Nasal cavity respiratory epithelium epithelial cell of viscerocranial mucosa (primary cell): ENCODE measurements at places on chromosomes 11 and 22. TPM values are rescaled to one million over a fixed set of nuclear protein-coding genes. Genes with fewer than 3 reads are reported as not detected.

Gene GAB4
- not detected in 2 replicates for total RNA-seq

Gene POU2AF1
- total RNA-seq, result 0.21 TPM in 1 of 2 replicates, not detected in the other

Gene SSTR3
- total RNA-seq, result not detected in 2 replicates

Gene TBCEL
- total RNA-seq, result 17.1 and 20.6 TPM in 2 replicates

Gene MMP27
- total RNA-seq, result not detected in 2 replicates

Gene CCDC88B
- total RNA-seq, result 2.1 and 2.7 TPM in 2 replicates

Gene TMEM126B
- 52.2 and 63.9 TPM in 2 replicates for total RNA-seq
